HepG2 (cell line): ENCODE measurements at places on chromosomes 12 and 14. TPM values are rescaled to one million over a fixed set of nuclear protein-coding genes. Genes with fewer than 3 reads are reported as not detected.

NTN4 gene
- total RNA-seq: 9.5 and 11.5 TPM in 2 replicates

EIF2B1 gene
- 37.4 and 45.1 TPM in 2 replicates for total RNA-seq

TSPAN31 gene
- total RNA-seq: 5.4 and 10.4 TPM in 2 replicates

TAS2R10 gene
- total RNA-seq: 1.00 TPM in 1 of 2 replicates, not detected in the other

MYF6 gene
- total RNA-seq: not detected in 2 replicates

SMOC1 gene
- 7.3 and 17.8 TPM in 2 replicates for total RNA-seq

DNA sequence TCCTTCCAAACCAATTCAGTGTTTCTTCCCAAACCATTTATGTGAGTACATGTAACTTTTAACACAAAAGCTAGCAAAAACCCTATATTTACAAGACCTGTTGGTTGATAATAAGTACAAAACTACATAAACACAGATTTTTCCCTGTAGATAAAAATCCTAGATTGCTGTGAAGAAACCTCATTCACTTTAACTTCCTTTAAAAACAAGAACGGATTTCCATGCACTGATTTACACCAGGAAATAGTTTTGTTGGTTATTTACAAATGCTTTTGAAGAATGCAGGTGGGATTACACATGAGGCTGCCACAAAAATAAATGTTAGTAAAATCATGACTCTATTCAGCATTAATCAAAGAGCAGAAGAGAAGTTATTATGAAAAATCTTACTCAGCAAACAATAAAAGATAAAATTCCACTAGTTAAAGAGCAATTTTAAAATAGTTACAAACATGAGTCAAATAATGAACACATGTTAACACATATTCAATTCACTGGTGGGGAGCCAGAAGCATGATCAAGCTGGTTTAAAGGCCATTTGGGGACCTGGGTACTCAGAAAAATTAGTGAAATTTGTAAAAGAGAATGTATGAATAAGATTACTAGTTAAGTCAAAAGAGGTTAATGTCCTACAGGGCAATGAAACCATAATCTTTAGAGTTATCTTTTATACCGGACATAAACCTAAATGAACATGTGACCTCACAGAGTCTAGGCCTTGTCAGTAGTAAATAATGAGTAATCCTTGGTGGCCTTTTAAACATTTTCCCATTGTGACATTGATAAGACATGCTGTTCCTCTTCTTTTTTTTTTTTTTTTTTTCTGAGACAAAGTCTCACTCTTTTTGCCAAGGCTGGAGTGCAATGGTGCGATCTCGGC lies 79.9 kb downstream of the PHLDA1 start:
- no peak overlapping the region for H3K27ac ChIP-seq
- H3K36me3 ChIP-seq: no peaks in the 10 kb centered on the region
- peaks cover 79% of the 10 kb centered on the region for H3K4me1 ChIP-seq
- H3K4me3 ChIP-seq: no peak overlapping the region
- H3K27me3 ChIP-seq: no peaks in the 10 kb centered on the region

GRCh38 chr14:45089813-45090212 lies 5.9 kb downstream of the PRPF39 start:
- no peak overlapping the region for H3K27ac ChIP-seq
- no peak overlapping the region for H3K4me3 ChIP-seq
- H3K4me1 ChIP-seq: peaks cover 60% of the 10 kb centered on the region
- DNase-seq: no peak
- H3K27me3 ChIP-seq: no peaks in the 10 kb centered on the region
- H3K36me3 ChIP-seq: peaks cover 2% of the 10 kb centered on the region; the same call in 1 of the 2 replicates

GRCh38 chr12:66409195-66409871 lies 107.0 kb downstream of the HELB start:
- H3K4me3 ChIP-seq: no peak overlapping the region
- no peaks in the 10 kb centered on the region for H3K27me3 ChIP-seq
- H3K4me1 ChIP-seq: no peaks in the 10 kb centered on the region
- no peaks in the 10 kb centered on the region for H3K36me3 ChIP-seq

DNA sequence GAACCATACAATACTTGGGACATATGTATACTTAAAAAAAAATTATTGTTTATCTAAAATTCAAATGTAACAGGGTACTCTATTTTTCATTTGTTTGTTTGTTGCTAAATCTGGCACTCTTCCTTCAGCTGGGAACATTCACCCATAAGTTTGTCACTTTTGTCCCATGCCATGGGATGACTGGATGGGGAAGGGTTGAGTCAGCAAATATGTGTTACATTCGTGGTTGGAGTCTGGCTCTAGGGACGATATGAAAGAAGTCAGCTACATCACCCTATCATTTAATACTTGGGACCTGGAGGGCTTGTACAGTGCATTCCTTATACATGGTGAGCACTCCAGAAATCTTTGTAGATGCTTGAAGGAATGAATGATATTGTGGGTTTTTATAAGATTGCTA lies 131.3 kb downstream of the IPO8 start:
- peaks cover 18% of the 10 kb centered on the region for H3K4me1 ChIP-seq
- no peak overlapping the region for H3K27ac ChIP-seq
- H3K36me3 ChIP-seq: no peaks in the 10 kb centered on the region
- no peak overlapping the region for H3K4me3 ChIP-seq

DNA sequence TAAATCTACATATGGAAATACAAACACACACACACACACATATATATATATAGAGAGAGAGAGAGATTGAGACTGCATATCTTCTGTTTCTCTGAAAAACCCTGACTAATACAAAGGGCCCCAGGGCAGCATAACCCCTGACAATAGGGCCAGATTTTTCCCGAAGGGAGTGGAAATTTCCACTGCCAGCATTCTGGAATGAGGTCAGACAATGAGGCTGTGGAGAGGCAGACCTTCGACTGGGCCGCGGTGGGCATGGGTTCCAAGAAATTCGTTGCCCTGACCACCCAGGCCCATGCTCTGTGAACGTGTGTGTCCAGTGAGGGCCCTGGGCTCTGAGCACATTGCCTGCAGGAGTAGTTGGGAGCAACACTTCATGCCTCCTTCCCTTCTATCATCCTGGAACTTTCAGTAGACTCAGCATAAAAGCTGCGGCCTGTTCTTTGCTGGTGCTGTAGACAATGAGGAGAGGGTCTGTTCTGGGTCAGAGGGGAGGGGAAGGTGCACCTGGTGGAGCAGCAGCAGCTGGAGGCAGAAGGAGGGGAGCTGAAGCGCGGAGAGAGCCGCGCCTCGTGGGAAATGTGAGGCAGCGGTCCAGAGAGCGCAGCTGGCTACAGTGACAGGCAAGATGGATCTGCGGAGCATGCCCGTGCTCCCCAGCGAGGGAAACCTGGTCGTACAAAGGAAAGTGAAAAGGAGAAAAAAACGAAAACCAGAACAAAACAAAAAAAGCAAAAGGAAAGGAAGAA lies 25.6 kb upstream of the CCDC60 start:
- no peak overlapping the region for H3K4me3 ChIP-seq
- H3K27ac ChIP-seq: no peak overlapping the region
- no peaks in the 10 kb centered on the region for H3K27me3 ChIP-seq
- no peak for DNase-seq
- H3K4me1 ChIP-seq: no peaks in the 10 kb centered on the region

DNA sequence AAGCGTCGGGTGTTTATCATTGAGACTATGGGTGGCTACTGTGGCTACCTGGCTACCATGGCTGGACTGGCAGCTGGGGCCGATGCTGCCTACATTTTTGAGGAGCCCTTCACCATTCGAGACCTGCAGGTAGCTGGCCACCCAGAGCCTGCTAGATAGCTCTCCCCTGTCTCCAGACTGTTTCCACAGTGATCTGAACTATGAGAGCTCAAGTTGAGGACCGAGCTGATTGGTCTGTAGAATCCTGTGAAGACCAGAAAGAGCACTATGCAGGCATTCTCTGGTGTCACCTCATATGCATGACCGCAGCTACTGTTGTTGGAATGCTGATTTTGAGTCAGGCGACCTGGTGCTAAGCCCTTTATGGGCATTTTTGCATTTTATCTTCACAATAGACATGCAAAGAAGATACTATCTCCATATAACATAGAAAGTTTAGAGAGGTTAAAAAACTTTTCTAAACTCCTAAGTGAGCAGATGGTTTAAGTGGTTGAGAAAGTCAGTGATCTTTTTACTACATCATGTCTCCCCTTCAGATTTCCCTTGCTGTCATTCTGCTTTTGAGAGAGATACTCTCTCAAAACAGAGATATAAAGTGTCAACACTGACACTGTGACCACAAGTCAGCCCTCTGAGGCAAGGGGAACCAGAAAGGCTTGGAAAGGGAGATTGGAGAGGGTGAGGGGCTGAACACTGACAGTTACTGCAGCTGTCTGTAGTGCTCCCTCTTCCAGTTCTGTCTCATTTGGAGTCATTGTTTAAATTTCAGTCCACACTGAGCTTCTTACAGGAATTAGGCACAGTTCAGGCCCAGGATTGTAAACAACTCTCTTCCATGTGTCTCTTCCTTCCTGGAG lies 14.3 kb downstream of the ASB8 start:
- no peaks in the 10 kb centered on the region for H3K36me3 ChIP-seq
- no peaks in the 10 kb centered on the region for H3K4me1 ChIP-seq
- no peak overlapping the region for H3K27ac ChIP-seq
- no peak overlapping the region for H3K4me3 ChIP-seq
- no peaks in the 10 kb centered on the region for H3K27me3 ChIP-seq

GRCh38 chr14:91244501-91244901 lies at the start of gene GPR68:
TSS of gene GPR68 (minus strand) at chr14:91244704. CDS start at chr14:91235050, 9,654 bp downstream.
- no peak within 1 kb of the TSS for H3K27ac ChIP-seq
- no peak within 1 kb of the TSS for H3K4me3 ChIP-seq
- peaks cover under 1% of the 10 kb centered on the region; the same call in 1 of the 2 replicates for H3K4me1 ChIP-seq
- DNase-seq: no peak
- peaks cover 16% of the 10 kb centered on the region; the same call in 2 of the 3 replicates for H3K27me3 ChIP-seq

- H3K27ac ChIP-seq: no peak overlapping the region
- no peaks in the 10 kb centered on the region for H3K36me3 ChIP-seq
- DNase-seq: no peak
- peaks cover 75% of the 10 kb centered on the region for H3K27me3 ChIP-seq
- H3K4me1 ChIP-seq: no peaks in the 10 kb centered on the region
These were observed 1.1 kb upstream of the RFX4 start for GRCh38 chr12:106581543-106582248.

DNA sequence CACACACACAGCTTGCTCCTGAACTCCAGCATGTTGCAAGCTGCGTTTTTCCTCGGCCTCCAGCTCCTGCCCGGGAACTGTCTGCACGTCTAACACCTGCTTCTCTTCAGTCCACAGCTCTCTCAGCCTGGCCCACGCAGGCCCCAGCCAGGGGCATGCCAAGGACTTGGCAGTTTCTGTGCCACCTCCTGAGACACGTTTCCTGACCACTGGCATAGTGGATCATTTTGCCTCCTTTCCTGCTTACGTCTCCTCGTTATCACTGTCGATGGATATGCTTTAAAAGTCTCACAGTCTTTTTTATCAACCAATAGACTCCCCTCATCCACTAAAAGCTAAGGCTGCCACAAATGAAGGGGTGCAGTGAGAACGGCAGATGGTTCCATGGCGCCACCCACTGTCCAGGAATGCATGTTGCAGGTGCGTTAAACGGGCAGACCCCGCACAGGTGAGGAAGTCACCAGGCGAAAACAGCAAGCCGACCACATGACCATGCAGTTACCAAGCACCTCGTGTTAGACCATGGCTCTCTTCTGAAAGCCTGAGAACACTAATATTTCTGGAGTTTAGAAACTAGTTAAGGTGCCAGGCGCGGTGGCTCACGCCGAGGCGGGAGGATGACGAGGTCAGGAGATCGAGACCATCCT lies 14.7 kb upstream of the TEAD4 start:
- no peak overlapping the region for H3K4me3 ChIP-seq
- no peaks in the 10 kb centered on the region for H3K27me3 ChIP-seq
- peaks cover 5% of the 10 kb centered on the region; the same call in 2 of the 3 replicates for H3K36me3 ChIP-seq

- H3K36me3 ChIP-seq: no peaks in the 10 kb centered on the region
- peak overlapping the region; percentile 48 for H3K4me3 ChIP-seq
- H3K27ac ChIP-seq: no peak overlapping the region
- H3K27me3 ChIP-seq: peaks cover 7% of the 10 kb centered on the region; the same call in 1 of the 3 replicates
- DNase-seq: no peak
These were observed 12.6 kb upstream of the TTC7B start for GRCh38 chr14:90828642-90829487.

GRCh38 chr12:77751939-77752338 lies 78.8 kb upstream of the NAV3 start:
- H3K36me3 ChIP-seq: no peaks in the 10 kb centered on the region
- no peak for DNase-seq
- no peak overlapping the region for H3K4me3 ChIP-seq
- H3K27me3 ChIP-seq: no peaks in the 10 kb centered on the region
- no peak overlapping the region for H3K27ac ChIP-seq

DNA sequence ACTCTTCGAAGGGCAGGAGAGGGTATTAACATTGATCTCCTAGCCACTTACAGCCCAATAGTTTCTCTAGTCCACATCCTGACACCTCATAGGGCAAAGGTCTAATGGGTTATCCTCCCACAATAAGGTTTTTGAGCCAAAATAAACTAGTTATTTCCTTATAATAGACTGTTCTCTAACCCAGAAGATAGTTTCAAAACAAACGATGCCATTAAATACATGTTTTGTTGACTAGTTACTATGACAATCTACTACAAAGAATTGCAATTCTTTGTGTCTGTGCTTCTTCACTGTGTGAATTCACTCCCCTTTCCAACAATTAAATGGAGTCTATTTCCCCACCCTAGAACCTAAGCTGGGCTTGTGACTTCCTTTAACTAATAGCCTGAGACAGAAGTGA lies 6.4 kb upstream of the ACTR10 start:
- H3K27me3 ChIP-seq: no peaks in the 10 kb centered on the region; the same call in 2 of the 3 replicates
- no peak for DNase-seq
- H3K27ac ChIP-seq: no peak overlapping the region
- no peak overlapping the region for H3K4me3 ChIP-seq
- H3K36me3 ChIP-seq: no peaks in the 10 kb centered on the region
- peaks cover 21% of the 10 kb centered on the region for H3K4me1 ChIP-seq

DNA sequence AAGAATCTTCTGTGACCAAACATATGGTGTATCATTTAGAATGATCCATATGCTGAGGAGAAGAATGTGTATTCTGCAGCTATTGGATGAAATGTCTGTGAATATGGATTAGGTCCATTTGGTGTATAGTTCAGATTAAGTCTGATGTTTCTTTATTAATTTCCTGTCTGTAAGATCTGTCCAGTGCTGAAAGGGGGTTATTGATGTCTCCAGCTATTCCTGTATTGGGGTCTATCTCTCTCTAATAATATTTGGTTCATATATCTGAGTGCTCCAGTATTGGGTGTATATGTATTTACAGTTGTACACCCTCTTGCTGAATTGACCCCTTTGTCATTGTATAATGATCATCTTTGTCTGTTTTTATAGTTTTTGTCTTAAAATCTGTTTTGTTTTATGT lies 33.5 kb downstream of the SLC38A2 start:
- DNase-seq: no peak
- no peaks in the 10 kb centered on the region for H3K27me3 ChIP-seq
- H3K27ac ChIP-seq: no peak overlapping the region
- no peak overlapping the region for H3K4me3 ChIP-seq
